ENCODE measurements at places on chromosomes 1 and 21.

DNA sequence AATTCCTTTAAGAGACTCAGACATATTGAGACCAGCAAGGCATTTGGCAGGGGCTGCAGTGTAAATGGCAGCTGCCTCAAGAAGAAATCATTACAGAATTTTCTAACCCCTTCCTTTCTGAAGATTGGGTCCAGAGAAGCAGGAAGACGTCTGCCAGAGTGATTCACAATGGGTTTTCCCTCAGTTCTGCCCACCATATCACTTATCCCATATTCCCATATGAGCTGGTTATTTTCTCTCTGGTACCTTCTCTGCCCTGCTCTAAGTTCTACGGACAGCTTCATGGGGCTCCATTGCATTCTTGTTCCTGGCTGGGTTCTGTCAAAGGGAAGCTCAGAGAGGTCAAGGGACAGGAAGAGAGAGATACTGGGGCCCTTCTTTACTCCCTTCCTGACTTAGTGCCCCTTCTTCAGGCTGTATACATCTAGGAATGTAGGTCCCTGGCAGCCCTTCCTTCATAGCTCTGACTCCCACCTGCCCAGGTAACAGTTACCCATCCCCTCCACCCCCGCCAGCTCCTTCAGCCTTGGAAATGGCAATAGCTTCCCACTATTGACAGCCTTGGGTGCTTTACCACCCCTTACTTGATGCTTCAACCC lies 420.6 kb upstream of the DAB1 start:
- no peak for DNase-seq

- peak; percentile 72 for DNase-seq
These were observed 8.1 kb downstream of the ADPRS start for GRCh38 chr1:36096500-36097432.

DNA sequence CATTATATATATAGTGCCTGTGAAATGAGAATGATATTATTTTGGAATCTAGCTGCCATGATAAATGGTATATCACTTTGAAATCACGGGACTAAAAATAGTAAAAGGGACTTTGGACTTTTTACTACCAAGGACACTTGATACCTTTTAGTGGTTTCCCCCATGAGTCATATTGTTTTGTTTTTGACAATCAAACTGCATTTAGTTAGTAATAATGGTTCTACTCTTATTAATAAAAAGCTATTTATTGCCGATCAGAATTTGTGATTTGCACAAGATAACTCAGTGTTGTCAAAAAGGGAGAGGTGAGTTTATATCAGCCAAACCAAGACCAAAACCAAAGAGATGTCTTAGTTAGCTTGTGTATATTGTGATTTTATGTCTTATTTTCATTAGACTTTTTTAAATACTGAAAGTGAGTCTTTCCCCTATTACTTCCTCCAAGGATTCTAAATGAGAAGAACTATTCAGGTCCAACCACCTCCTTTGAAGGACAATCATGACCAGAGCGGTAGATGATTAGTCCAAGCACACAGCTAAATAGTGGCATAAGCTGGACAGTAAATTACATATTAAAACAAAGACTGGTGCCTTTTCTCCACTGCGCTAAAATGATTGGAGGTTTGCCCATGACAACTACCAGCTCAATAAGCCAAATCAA lies 281.7 kb upstream of the ESRRG start:
- no peak for DNase-seq

- peak; percentile 11 for DNase-seq
These were observed 133.3 kb upstream of the SYT6 start for GRCh38 chr1:114286960-114287359.

DNA sequence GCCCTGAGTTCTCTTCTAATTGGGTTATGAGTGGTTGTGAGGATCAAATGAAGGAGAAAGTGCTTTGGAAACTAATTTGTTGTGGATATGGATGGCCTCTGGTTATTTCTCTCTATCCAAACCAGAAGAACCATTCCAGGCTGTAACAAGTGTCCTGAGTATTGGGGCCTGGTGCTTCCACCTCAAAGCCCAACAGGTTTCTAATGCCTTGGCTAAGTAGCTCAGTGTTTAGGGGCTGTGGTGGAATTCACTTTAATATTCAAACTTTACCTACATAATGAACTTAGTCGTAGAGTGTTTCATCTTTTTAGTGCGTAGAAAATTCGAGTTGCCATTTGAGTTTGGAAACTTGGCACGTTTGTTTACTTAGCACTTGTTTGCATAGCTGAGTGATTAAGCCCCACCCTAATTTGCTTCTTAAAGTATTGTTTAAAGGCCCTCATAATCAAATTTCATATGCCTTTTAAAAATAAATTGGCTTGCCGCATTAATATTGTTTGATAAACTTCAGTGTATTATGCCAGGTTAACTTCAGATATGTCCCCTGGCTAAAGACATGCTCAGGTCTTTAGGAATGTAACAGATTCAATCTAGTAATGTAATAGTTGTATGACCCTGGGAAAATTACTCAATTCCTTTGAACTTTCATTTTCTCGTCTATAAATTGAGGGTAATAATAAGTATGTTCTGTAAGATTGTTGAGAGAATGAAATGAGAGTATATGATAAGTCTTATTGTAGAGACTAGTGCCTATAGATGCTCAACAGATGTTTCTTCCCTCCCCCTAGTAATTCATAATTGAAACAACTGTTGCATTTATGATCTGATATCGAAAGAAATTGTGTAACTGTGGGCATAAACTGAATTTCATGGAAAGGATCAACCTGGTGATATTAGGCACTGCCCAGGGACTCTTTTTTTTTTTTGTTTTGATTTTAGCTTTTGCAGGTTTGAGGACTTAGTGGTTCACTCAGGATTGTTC lies 1.6 kb downstream of the AGO4 start:
- DNase-seq = no peak

DNA sequence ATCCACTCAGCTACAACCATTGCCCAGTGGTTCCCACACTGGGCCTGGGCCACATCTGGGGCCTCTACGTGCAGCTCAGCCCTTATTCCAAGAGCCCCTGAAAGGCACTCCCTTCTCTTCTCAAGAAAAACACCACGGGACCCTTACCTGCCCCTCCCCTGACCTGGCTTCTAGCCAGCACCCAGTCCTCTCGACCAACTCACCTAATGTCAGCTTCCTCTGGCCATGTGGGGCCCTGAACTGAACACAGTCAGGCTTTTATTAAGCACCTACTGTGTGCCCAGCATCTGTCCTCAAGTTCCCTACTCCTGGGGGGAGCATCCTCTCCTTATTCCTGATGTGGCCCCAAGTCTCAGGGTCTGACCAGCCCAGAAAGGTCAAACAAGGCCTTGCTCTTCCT lies 208.4 kb downstream of the MATN1 start:
- no peak for DNase-seq

DNA sequence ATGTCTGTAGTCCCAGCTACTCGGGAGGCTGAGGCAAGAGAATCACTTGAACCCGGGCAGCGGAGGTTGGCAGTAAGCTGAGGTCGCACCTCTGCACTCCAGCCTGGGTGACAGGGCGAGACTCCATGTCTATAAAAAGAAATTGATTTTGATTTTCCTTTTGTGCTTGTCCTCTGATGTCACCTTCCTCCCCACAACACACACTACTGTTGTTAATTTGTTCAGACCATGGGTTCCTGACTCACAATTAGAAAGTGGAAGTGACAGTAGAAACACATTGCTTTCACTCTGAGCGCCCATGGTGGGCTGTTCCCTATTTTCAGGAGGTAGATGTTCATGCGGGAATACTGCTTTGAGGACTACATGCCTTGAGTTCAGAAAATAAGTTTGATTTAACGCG lies 165.5 kb upstream of the KCNJ6 start:
- DNase-seq = no peak

DNA sequence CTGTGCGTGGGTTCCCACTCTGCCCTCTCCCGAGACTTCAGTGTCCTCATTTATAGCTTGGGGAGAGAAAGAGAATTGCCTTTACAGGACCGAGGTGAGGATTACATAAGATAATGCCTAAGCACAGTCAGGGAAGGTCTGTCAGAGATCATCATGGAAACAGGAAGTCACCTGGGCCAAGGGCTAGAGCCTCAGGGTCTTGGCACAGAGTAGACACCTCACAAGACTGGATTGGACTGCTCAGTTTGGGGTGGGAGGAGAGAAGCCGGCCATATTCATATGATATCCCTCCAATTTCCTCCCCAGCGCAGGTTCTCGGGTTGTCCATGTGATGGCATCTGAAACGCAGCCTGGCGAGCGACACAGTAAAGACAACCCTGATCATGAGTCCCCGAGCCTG lies 3.8 kb downstream of the CNR2 start:
- DNase-seq = no peak

- no peak for DNase-seq
These were observed 455.1 kb upstream of the ZP4 start for GRCh38 chr1:238345837-238346236.

- peak; percentile 9 for DNase-seq
These were observed 34.8 kb downstream of the RIMS3 start for GRCh38 chr1:40630488-40631223.

- DNase-seq = no peak
These were observed 290.8 kb downstream of the LRRC7 start for GRCh38 chr1:69858534-69858933.

DNA sequence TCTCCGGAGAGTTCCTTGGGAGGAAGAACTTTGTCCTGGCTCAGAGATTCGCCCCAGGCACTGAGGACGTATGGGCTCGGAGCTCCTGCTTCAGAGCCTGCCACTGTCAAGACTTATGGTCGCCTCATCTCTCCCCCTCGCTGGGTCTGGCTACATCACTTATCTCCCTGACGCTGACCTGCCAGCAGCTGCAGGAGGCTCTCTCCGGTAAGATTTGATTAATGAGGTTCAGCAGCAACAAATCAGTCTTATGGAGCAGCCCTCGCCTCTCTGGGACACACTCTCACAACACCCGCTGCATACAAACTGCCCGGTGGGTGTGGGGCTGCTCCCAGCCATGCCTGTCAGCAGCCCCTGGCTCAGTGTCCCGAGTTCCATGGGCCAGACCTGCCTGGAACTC lies 297.8 kb downstream of the RRAGC start:
- DNase-seq = no peak

DNA sequence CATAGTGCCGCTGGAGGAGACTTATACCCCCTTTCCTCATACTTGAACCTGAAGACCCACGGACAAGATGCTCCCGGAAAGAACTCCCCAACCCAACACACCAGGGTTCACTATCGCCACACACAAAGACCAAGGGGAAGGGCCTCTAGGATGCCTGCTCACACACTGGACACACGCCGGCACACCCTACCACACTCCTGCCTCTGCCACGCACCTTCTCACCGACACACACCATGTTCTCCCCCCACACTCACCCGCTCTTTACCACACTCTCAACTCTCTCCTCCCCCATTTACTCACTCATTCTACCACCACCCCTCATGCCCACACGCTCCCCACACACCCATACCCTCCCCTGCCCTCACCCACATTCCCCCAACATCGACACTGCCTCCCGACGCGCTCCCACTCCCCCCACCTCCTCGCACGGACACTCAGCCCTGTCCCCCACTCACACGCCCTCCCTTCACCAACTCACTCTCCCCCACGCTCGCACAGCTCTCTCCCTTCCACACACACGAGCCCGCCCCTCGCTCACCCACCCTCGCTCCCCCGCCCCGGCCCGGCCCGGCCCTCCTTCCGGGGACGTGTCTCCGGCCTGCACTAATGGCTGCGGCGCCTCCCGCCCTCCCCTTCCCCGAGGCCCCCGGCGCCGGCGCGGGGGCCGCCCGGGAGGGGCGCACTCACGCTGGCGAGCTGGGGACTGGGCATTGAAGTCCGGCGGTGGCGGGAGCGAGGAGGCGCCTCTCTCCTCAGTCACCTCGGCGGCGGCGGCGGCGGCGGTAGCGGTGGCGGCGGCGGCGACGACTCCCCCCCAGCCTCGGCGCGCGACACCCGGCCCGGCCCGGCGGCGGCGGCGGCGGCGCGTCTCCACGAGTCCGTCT lies 626 bp downstream of the PTP4A2 start:
- DNase-seq = peak; percentile 15

GRCh38 chr1:69436151-69436550 lies 131.6 kb upstream of the LRRC7 start:
- DNase-seq = no peak

GRCh38 chr1:1199141-1199960 lies 7.0 kb downstream of the TNFRSF18 start:
- DNase-seq = no peak

- DNase-seq = no peak
These were observed 593.1 kb upstream of the PLXNA2 start for GRCh38 chr1:208837242-208837641.

DNA sequence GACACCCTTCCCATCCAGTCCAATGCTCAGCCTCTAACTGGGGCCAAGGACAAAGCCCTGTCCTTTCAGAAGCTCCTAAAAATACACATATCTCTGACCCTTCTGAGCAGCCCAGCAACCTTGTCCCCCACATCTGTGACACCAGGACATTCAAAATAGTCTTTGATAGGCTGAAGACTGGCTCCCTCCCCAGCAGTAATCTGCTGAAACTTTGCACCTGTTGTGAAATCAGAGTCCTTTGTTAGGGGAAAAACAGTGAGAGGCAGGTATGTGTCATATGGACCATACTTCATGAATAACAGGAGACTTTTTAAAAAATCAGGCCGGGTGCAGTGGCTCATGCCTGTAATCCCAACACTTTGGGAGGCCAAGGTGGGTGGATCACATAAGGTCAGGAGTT lies 82.4 kb upstream of the VAMP3 start:
- no peak for DNase-seq

DNA sequence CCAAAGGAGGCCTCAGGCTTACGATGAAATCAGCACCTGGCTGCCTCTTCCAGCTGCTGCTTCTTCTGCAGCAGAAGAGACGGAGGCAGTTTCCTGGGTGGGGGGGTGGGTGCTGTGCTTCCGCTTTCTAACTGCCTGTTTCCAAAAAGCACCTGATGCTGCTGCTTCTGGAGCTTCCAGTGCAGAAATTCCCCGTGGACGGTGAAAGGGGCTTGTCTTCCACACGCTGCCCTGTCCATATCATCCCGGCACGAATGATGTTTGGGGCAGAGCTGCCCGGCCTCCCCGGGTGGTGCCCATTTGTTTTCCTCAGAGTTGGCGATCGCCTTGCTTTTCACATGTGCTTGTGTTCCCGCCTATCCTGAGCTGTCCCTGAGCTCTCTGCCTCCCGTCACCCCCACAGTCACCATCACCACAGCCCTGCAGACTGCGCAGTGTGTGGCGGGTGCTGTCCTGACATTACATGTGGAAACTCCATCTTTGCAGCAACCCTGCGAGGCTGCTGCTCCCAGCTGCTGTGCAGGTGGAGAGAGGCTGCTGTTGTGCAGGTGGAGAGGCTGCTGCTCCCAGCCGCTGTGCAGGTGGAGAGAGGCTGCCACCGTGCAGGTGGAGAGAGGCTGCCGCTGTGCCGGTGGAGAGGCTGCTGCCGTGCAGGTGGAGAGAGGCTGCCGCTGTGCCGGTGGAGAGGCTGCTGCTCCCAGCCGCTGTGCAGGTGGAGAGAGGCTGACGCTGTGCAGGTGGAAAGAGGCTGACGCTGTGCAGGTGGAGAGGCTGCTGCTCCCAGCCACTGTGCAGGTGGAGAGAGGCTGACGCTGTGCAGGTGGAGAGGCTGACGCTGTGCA lies 1.8 kb downstream of the TTLL10 start:
- no peak for DNase-seq

GRCh38 chr1:214648801-214649200 lies 45.8 kb downstream of the CENPF start:
- no peak for DNase-seq

Measured in NCI-H524 (cell line).